ENCODE measurements at places on chromosomes 4 and X.

DNA sequence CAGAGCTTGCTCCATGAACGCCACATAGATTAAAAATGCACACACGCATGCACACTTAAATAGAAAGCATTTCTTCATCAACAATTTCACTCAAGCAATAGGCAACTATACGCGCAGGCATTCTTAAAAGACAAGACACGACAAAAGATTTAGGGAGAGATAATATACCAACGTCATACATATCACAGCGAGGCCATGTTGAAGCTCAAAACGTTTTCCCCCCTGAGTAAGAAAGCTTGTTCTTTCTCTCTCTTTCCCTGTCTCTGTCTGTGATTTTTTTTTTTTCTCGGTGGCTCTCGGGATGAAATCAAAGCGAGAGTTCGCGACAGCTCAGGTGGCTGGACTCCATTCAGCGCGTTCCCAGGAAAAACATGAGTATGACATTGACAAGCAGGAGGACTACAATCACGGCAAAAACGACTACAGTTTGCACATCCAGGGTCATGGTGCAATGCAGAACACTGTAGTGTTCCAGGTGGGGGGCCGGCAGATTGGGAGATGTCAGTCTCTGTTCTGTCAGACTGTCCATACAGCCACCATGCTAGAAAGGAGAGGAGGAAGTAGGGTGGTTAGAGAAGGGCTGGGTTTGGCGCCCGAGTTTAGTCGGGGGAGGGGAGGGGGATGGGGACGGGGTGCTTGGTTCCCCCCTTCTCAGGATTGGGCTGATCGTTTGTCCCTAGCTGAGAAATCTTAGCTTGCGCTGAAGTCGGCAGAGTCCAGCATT is 30.7 kb downstream of the ARHGEF9 start:
- DNase-seq, result peak; percentile 5

GRCh38 chrX:132270021-132270420 is 50.8 kb upstream of the RAP2C start:
- no peak for DNase-seq

- no peak for DNase-seq
These were observed 695 bp downstream of the MTM1 start for GRCh38 chrX:150569155-150569477.

DNA sequence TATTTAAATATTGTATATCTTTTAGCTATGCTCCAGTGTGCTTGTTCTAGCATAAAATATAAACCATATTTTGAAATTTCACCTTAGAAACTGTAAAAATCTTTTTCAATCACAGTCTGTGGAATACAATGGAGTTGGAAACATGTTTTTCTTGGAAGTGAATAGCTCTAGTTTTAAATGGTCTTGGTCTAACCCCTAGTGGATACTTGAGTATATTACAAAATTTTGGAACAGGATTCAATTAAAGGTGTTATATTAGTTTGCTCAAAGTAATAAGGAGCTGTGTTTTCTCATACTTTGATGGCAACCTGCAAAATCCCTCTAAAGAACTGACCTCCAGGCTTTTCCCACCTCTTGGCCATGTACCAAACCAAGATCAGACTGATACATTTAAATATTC is 48.2 kb downstream of the STK26 start:
- peak; percentile 3 for DNase-seq

DNA sequence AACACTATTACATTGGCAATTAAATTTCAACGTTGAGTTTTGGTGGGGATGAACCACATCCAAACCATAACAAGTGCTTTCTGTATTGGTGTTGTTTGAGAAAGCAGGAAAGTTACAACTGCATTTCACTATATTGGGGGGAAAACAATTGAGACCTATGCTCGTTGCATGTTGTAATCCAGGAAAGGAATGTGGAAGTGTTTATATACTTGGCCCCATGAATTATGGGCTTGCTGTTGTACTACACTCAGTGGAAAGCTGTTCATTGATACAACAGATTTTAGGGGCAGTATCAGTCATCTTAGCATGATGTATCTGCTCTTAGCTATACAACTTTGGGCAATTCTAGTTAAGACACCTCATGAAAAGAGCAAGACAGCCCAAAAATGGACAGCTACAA is 52.4 kb downstream of the KLHL5 start:
- DNase-seq, result no peak

DNA sequence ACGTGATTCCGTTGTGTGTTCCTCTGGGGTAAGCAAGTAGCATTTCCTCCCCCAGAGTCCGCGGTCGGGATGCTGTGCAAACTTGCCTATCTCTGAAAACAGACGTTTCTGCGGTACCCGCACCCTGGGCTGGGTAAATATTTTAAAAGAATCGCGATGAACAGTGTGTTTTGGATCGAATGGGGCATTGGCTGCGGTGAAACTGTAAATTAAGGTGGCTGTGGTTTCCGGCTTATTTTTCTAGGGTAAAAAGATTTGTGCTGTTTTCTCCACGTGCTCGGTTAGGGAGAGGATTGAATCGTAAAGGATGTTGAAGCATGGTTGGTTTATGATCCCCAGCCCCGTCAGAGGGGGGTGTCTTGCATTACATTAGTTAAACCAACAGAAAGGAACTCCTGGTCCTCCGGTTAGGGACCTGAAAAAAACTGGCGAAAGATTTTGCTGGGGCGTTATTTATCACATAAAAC is 1.2 kb downstream of the HHIP start:
- no peak for DNase-seq

DNA sequence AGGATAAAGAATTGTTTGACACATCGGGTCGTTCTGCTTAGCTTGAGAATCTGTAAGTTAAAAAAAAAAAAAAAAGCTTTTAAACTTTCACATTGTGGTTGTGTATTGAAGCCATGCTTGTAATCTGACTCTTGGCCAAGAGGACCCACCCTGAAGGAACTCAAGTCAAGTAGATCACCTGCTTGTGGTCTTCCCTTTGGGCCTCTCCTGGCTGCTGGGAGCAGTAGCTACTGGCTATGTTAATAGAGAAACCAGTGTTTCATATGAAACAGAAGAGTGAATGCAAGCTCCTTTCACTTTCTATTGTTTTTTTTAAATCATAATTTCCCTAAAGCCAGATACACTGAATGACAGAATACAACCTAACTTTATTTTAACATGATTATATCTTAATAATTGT is 402.4 kb upstream of the NDST4 start:
- no peak for DNase-seq

GRCh38 chr4:63728480-63729177 is 680.6 kb downstream of the TECRL start:
- DNase-seq, result no peak

GRCh38 chr4:133938061-133938460 is 263.5 kb downstream of the PABPC4L start:
- DNase-seq, result no peak

- DNase-seq, result no peak
These were observed 161.6 kb downstream of the CHIC2 start for GRCh38 chr4:53902786-53903185.

- no peak for DNase-seq
These were observed 88.6 kb downstream of the PDGFRA start for GRCh38 chr4:54317690-54318089.

- DNase-seq, result no peak
These were observed 103.5 kb upstream of the FRMPD4 start for GRCh38 chrX:12034741-12035140.

- DNase-seq, result no peak
These were observed 58.0 kb downstream of the SEPTIN11 start for GRCh38 chr4:77007358-77008230.

DNA sequence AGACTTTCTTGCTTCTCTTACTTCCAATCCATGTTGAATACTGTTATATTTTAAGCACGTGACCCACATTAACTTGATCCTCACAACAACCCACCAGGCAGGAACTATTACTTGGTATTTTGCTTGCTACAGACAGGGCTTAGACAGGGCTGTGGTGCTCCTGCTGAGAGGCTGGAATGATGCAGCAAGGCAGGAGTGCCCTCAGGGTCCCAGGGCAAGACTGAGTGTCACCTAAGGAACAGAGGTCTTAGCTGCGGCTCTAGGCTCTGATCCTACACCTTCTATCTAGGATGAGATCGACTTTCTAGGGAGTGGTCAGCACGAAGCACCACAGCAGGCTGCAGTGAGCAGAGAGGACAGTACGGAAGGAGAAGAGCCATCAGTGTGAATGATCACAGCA is 20.0 kb downstream of the TAPT1 start:
- no peak for DNase-seq

GRCh38 chr4:127219232-127219631 is 413.5 kb upstream of the INTU start:
- no peak for DNase-seq

DNA sequence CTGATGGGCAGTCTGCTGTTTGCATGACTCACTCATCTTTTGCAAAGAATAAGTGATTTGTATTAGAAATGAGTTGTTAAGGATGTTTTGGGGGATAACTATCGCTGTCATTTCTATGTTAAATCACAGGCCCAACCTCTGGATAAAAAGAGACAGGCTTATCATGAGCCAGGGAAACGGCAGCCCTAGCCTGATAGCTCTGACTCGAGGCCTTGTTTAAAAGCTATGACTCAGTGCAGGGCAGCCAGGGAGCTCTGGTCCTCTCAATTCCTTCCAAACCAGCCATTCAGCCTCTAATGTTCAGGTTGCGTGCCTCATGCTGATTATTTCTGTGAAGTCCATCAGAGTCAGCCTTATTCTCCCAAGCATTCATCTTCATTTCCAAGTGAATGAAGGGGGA is 305.9 kb upstream of the HAND2 start:
- DNase-seq, result peak; percentile 53

DNA sequence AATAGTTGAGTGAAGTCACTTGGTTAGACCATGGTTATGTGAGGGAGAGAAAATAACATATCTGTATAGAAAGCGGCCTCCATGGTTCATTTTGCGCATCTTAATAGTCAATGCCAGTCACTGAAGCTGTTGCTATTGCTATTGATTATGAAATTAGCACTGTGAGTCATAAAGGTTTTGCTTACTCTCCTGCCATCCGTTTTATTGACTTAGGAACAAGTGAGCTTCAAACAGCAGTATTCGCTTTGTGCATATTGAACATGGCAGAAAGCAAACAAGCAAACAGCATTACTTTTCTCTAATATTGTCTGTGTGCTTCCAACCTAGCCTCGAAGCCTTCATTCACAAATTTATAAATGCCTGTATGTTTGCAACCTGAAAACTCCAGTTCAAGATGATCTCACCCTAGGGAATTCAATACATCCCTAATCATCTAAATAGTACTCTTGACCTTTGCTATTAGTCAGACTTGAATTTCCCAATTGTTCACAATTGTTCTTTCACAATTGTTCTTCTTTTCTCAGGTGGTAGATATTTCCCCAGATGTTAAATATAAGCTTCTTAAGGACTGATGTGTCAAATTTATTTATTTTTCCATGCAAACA is 55.9 kb upstream of the GABRA2 start:
- DNase-seq, result no peak

GRCh38 chr4:184347251-184348239 is 126.8 kb downstream of the IRF2 start:
- DNase-seq, result peak; percentile 31

DNA sequence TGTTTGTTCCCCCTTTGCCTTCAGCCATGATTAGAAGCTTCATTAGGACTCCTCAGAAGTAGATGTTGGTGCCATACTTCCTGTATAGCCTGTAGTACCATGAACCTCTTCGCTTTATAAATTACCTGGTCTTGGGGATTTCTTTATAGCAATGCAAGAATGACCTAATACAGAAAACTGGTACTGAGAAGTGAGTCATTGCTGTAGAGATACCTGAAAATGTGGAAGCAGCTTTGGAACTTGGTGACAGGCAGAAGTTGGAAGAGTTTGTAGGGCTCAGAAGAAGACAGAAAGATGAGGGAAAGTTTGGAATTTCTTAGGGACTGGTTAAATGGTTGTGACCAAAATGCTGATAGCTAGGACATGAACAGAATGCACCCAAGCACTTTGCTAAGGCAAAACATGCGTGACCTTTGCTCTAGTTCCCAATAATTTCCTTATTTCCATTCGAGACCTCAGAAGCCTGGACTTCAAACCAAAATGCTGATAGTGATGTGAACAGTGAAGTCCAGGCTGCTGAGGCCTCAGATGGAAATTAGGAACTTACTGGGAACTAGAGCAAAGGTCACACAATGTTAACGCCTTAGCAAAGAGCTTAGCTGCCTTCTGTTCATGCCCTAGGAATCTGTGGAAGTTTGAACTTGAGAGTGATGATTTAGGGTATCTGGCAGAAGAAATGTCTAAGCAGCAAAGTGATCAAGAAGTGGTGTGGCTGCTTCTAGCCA is 3.0 kb upstream of the USP46 start:
- no peak for DNase-seq

GRCh38 chr4:37165844-37166243 is 78.7 kb upstream of the NWD2 start:
- DNase-seq, result no peak

GRCh38 chrX:50471390-50471789 is 765 bp upstream of the DGKK start:
- DNase-seq, result no peak

- DNase-seq, result no peak
These were observed 9.2 kb upstream of the RBPJ start for GRCh38 chr4:26311633-26312032.

DNA sequence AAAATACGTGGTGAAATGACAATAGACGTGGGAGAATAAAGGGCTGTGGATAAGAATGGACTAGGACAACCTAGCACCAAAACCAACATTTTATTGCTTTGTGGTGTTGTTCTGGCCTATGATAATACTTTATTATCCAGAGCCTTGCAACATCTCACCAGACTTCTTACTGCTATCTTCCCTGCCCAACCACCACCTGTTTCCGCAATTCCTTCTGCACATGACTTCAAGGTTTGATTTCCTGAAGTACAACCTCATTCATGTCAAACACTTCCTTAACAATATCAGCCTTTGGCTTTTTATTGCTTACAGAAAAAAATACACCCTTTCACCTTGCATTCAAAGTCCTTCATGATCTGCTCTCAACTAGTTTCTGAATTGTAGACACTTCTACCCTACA is 84.8 kb downstream of the RTL3 start:
- DNase-seq, result no peak

GRCh38 chr4:86386817-86387415 is 27.1 kb upstream of the MAPK10 start:
- DNase-seq, result no peak

DNA sequence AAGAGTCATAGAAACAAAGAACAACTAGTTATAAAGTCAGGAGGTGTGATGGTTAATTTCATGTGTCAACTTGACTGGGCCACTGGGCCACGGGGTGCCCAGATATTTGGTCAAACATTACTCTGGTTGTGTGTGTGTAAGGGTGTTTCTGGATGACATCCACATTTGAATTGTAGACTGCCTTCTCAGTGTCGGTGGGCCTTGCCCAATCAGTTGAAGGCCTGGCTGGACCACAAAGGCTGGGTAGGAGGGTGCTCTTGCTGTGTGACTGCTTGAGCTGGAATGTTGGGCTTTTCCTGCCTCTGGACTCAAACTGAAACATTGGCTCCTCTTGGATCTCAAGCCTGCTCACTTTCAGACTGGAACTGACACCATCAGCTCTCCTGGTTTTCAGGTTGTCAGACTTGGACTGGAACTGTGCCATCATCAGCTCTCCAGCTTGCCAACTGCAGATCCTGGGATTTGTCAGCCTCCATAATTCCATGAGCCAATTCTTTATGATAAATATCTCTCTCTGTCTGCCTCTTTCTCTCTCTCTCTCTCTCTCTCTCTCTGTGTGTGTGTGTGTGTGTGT is 41.4 kb downstream of the CLDN34 start:
- no peak for DNase-seq

- DNase-seq, result no peak
These were observed 109.7 kb downstream of the PDLIM5 start for GRCh38 chr4:94561249-94562024.

- no peak for DNase-seq
These were observed 293.4 kb upstream of the IGFBP7 start for GRCh38 chr4:57403591-57403990.

- DNase-seq, result no peak
These were observed 210.4 kb downstream of the PALLD start for GRCh38 chr4:168707205-168707604.

All from NCI-H748 treated with DMSO at 0.1 percent for 48 hours (cell line).